ENCODE measurements at places on chromosomes 2 and 18.

- DNase-seq = peak; percentile 10
These were observed 289.3 kb upstream of the TANK start for GRCh38 chr2:160870729-160871465.

- no peak for DNase-seq
These were observed 18.0 kb upstream of the THOC1 start for GRCh38 chr18:285817-286216.

GRCh38 chr2:81645745-81646301, 1341.3 kb upstream of the LRRTM1 start:
- DNase-seq = no peak

DNA sequence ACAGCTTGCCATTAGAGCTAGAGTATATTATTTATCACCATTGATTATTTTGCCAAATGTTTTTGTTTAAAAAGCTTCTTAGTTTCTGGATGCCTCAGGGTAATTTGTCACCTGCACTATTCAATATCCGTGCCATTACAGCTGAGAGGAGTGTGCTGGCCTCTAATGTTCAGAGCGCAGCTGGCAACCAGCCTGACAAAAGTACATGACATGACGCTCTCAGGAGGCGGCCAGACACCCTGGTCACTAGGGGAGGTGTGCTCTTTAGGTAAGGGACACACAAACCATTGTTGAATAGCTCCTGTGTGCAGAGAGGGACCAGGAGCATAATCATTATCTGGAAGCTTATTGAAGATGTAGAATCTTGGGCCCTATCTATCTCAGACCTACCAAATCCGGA, 20.3 kb downstream of the LIMS1 start:
- DNase-seq = no peak

DNA sequence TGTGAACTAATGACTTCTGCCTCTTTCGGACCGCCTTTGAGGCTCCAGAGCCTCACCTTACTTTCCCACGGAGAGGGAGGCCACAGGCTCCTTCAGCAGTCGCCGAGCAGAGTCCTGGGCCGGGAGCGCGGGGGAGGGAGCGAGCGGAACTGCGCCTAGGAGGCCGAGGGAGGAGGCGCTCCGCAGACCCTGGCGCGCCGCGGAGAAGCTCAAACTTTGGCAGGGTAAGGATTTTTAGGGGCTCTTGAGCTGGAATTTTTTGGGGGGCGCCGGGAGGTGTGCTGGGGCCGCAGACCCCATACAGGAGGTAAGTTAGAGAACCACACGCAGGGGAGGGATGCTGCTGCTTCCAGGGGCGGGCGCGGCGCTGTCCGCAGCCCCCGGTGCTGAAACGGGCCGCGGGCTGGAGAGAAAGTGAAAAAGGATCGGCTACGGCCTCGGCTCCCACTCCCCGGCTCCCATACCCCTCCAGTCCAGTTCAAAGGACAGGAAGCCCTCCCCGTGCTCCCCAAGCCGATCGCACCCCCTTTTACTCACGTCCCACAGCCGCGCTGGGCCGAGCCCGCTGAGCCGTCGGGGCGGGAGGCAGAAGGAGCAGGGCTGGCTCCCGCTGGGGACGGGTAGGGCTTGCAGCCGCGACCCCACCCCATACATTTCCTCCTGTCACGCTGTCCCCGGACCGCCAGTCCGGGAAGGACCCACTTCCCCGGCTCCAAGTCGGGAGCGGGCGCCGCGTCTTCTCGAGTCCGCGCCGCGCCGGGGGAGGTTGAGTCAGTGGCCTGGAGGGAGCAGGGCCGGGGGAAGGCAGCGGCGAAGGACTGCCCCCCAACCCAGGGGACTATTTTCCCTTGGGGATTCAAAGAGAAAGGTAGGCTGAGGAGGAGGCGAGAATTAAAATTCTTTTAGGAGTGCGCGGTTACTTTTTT, at the start of gene CNGA3:
TSS of gene CNGA3 (plus strand) at position 146 of the 926 bp plus-strand sequence. CDS start 23,520 bp downstream, outside the sequence.
- DNase-seq = no peak

DNA sequence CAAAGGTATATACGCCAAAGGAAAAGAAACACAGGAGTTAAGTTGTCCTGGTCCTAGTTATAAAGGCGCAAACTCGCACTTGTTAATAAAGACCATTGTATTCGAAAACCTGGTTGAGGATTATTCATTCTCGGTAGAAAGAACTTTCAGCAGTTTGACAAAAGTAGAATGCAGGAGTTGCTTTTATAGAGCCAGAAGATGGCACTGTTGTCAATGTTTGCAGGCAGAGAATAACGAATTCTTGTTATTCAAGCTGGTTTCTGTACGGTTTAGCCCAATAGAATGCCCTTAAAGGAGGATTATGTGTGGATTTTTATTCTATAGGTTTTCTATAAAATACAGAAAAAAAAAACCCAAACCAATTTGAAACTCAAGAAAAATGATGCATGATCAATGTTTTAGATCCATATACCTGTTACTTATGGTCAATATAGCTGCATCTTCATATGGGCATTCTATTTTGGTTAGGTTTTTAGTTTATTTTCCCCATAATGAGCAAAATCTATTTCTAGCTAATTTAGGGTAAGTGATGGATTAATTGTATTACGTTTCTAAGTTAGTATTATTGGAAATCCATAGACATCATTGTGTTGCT, 510.3 kb downstream of the PLCL1 start:
- peak; percentile 49 for DNase-seq

GRCh38 chr2:210654091-210654490, 97.7 kb downstream of the CPS1 start:
- no peak for DNase-seq

- no peak for DNase-seq
These were observed 15.4 kb upstream of the MLPH start for GRCh38 chr2:237471438-237472186.

- no peak for DNase-seq
These were observed 395.4 kb upstream of the ACVR2A start for GRCh38 chr2:147449323-147449991.

- DNase-seq = no peak
These were observed 4.7 kb upstream of the HOXD4 start for GRCh38 chr2:176146645-176147044.

DNA sequence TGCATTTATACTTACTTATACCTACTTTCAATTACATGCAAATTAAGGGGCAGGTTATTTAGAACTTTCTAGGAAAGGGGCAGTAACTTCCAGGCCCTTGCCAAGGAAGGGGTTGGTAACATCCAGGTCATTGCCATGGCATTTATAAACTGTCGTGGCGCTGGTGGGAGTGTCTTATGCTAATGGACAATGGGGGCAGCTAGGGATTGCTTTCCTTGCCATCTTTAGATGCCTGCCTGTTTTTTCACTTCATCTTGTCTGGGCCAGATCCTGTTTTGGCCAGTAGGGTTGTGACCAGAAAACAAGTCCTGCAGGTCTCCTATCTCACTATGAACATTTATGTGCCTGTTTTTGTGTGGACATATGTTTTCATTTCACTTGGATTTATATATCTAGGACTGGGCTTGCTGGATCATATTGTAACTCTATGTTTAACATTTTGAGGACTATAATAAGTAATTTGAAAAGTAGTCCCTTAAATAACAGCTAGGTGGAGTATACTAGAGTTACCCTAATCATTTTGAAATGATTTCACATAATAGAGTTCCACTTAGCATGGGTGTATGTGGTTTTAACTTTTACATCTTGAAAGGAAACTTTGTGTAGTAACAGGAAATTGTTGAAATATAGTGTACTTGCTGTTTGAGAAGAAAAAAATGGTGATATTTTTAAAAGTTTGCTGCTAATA, 56.1 kb downstream of the LCLAT1 start:
- no peak for DNase-seq

DNA sequence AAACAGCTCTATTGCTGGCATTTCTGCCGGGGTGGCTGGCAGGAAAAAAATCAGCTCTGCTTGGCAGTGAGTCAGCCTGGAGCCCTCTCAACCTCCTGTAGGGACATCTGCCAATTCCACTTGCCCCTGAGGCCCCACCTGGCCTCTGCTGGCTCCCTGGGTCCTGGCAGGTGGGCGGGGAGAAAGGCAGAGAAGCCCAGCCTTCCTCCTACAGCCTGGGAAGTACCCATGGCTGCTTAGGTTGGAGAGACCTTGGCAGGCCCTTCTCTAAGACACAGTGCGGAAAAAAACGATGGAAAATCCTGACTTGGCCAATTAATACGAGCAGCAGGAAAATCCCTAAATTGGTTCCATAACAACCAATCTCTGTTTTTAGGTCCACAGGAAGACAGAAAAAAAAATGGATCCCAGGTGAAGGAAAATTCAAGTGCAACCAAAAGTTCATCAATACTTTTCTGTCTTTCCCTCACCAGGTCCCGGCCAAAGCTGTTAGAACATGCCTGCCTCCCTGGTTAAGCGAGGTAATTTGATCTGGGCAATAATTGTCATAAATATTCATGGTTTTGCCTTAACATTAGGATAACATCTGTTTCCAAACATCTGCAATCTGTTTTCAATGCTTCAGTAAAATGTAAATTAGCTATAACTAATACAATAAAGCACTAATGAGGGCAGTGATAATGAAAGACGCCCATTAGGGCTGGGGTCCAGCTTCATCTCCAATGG, 245.9 kb downstream of the TFCP2L1 start:
- no peak for DNase-seq

DNA sequence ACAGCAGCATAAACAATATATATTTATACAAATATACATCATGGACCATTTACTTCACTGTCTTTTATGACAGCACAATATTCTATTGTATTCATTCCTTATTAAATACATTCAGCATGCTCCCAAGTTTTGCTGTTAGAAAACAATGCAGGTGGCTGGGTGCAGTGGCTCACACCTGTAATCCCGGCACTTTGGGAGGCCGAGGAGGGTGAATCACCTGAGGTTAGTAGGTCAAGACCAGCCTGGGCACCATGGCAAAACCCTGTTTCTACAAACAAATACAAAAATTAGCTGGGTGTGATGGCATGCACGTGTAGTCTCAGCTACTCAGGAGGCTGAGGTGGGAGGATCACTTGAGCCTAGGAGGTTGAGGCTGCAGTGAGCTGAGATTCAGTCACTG, 39.0 kb downstream of the NPC1 start:
- no peak for DNase-seq

DNA sequence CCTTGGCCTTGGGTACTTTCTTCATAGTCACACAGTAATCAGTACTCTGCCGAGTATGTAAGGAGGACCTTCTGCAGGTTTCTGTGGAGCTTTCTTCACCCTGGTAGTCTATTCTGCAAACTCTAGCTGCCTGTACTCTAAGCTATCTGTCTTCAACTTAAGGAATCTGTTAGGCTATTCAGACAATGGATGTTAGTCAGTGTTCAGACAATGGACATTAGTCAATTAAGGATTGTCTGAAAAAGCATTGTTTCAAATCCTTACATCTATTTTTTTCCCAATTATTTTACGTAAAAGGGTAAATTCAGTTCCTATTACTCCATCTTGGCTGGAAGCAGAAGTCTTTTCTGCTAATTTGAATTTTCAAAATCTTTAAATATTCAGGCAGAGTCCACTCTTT, 75.7 kb downstream of the WDR7 start:
- DNase-seq = no peak

DNA sequence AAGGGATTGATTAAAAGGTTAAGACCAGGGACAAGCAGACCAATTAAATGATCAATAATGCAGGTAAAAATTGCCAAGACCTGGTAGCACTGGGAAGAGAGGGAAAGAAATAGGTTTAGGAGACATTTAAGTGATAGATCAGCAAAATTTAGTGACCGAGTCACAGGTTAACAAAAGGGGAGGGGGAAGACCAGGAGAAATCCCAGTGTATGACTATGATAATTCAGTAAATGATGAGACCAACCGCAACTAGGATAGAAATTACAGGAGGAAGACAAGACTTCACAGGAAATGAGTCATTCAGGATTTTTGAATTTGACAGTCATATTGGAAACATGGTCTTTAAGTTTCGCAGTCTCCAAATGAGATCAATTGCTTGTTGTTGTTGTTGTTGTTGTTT, 62.9 kb downstream of the COBLL1 start:
- no peak for DNase-seq

GRCh38 chr2:231928481-231928880, 2.3 kb upstream of the NPPC start:
- no peak for DNase-seq

- DNase-seq = no peak
These were observed 116.6 kb upstream of the PELI1 start for GRCh38 chr2:64260817-64261216.

- DNase-seq = no peak
These were observed 83.5 kb downstream of the MYL12B start for GRCh38 chr18:3345452-3345851.

DNA sequence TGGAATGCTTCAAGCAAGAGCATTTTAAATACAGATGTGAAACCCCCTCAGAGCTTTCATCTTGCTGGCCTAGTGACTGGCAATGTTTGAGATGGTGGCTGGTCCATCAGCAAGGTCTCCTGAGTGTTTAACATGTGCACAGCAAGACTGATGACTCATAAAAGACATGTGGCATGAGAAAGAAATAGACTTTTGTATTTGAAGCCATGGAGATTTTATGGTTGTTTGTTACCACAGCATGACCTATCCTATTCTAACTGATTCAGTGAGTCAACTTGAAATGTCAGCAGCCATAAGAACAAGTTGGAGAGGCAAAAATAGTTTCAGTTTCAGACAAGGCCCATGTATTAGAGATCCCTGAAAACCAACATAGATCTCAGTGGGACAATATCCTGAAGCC, 154.7 kb upstream of the LYPD1 start:
- peak; percentile 1 for DNase-seq

DNA sequence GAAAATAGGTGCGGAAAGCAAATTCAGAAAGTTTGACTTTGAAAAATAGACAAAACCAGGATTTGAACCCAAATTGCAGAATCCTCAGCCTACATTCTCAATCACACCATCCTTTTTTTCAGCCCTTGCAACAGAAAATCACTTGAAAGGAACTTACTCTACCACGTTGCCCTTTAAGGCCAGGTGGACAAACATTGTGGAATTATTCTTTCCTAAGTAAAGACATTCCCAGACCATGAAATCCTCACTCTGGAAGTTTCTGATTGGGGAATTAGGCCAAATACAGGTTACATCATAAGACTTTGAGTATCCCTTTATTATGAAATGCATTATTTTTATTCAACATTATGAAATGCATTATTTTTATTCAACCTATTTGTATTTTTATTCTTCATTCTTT, 259.4 kb downstream of the RAD51AP2 start:
- no peak for DNase-seq

DNA sequence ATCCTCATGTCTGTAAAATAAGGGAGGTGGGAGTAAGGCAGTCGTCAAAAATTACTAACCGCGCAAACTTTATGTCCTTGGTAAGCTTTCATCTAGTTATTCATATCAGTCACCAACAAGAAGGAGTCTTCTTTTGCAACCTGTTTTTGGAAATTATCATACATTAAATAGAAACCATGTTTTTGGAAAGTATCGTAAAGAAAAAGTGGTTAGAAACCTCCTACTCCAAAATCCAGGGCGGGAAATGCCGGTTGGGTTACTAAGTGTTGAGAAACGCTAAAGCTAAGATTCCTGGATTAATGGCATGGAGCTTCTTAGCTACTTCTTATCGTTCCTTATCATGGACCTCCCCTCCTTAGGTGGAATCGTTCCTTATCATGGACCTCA, 778 bp downstream of the BBS5 start:
- DNase-seq = no peak

- DNase-seq = no peak
These were observed 4.8 kb upstream of the IMPA2 start for GRCh38 chr18:11976315-11977152.
